Activated CD4-positive, alpha-beta T cell treated with anti-CD3 and anti-CD28 coated beads, Interleukin-2, amount 50 U/mL, for 24 hours (primary cell): ENCODE measurements at places on chromosomes 11 and 22.

DNA sequence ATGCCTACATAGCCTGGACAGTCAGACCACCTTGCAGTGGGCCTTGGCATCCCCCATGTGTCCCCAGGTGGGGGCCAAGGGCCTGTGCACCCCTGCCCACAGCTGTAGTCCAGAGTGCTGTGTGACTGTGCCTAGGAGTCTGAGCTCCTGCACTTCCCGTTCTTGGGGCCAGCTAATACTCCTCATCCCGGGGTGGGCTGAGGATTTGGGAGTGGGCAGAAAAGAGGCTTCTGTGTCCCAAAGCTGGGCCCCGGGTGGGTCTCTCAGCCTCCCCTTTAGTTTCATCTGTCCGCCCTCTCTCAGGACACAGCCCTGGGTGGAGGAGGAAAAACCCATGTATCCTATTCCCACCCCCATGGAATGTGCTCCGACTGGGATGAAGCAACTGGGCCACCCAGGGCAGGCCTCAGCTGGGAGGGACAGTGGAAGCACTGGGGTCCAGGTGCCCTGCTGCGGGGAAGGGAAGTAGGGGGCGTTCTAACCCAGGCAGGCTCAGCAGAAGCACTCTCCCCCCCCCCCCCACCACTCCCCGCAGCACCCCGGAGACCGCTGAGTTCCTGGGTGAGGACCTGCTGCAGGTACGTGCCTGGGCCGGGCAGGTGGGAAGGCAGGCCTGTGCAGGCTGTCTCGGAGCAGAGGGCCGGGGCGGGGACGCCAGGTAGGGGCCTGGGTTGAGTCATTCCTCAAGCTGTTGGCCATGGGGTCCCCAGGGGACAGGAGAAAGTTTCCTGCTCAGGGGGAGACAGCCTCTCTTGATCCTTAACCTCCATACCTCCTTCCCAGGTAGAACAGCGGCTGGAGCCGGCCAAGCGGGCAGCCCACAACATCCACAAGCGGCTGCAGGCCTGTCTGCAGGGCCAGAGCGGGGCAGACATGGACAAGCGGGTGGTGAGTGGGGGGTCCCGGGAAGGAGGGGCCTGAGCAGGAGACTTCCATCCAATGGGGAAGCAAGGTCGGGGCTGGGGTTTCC, 1.4 kb downstream of the SH3BP1 start:
- no peak for DNase-seq

- no peak for DNase-seq
Observed at GRCh38 chr11:34621876-34622275, 983 bp downstream of the EHF start.

DNA sequence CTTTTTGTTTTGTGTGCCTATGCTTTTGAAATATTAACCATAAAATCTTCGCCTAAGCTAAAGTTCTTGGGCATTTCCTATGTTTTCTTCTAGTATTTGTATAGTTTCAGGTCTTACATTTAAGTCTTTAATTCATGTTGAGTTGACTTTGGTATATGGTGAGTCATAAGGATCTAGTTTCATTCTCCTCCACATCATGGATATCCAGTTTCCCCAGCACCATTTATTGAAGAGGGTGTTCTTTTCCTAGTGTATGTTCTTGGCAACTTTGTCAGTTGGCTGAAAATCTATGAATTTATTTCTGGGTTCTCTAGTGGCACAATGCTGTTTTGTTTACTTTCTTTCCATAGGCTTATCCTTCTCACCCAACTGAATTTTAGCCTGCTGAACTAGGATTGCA, 49.0 kb downstream of the CTSC start:
- no peak for DNase-seq

DNA sequence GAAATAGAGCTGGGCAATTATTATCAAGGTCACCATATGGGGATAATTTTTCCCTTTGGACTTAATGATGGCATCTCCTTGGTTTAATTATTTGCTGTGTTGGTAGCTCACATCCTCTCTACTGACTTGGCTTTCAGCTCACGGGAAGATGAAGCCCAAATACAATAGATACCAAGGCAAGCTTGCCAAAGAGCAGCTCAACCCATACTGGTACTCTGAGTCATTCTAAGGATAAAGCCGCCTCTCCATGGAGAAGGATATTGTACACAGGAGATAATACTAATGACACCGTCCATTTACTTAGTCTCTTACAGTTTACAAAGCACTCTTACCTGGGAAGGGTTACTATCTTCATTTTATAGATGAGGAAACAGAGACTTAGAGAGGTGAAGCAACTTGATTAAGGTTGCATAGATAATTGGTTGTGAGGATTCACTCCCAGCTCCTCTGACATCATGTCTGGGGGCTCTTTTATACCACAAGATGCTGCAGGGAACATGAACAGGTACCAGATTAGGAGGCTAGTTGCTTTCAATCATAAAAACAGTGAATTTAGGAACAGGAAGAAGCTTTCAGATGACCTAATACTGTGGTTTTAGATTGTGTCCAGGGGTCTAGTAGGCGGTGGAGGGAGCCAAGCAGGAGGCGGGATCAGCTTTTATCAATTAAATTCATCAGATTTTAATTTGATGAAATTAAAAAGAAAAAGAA, 48.3 kb upstream of the PICALM start:
- no peak for DNase-seq

GRCh38 chr22:44202261-44202789, 21.6 kb downstream of the PARVG start:
- DNase-seq = no peak

- no peak for DNase-seq
Observed at GRCh38 chr11:16960250-16960649, 54.0 kb downstream of the PLEKHA7 start.

DNA sequence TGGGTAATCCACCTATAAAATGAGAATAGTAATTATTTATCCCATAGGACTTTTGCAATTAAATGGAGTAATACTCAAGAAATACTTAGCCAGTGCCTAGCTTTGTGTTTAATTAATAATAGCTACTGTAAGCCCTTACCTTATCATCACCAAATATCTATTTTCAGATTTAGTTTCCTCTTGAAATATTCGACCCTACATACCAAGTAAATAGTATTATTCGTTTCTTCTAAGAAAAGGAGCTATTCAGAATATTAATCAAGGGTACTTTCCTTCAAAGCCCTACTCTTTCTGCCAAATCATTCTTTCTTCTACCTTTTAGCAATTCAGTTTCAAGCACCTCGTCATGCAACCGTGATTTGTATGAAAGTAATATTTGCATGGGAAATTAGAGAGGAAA, 6.7 kb downstream of the FBXO3 start:
- DNase-seq = no peak

DNA sequence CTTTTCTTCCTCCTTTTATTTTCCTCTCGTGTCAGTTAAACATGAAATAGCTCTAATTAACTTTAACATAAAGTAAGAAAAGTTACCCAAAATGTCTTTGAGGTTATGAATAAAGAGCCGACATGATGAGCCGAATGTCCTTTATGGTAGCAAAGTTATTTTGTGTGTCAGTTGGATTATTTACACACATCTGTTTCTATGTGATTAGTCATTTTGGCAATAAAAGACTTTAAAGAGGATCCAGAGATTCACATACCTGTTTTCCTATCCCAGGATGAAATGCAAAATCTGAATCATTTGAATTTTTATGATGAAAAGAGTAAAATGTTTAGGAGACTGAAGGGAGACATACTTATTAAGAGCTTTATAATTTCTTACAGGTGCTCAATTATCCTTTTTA, 34.0 kb upstream of the TECTA start:
- no peak for DNase-seq
